ENCODE measurements at places on chromosomes 2 and 18.
A peak's percentile ranks its signal among the peaks of the same experiment; 100 is the strongest.

DNA sequence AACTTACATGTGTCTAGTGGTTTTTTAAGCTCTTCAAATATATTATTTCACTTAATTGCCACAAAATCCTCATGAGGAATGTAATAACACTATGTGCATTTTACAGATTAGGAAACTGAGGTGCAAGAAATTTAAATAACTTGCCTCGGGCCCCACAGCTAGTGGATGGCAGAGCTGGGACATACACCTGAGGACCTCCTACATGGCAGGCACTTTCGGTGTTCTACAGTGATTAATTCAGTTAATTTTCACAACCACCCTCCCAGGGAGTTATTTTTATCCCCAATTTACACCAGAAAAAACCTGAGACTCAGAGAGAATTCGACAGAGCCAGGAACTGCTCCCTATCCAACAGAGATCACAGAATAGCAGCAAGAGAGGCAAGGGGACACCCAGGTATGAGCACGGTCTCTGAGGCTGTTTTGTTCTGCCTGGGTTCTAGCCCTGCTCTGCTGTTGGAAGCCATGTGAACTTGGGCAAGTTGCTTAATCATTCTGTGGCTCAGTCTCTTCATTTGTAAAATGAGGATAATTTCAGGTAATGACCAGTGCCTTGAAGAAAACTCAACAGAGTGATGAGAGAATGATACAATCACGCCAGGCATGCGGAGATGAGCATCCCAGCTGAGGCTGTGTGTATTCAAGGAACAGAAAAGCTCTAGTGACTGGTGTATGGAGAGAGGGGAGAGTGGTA is 82.3 kb downstream of the MYCN start:
- no peak for DNase-seq

DNA sequence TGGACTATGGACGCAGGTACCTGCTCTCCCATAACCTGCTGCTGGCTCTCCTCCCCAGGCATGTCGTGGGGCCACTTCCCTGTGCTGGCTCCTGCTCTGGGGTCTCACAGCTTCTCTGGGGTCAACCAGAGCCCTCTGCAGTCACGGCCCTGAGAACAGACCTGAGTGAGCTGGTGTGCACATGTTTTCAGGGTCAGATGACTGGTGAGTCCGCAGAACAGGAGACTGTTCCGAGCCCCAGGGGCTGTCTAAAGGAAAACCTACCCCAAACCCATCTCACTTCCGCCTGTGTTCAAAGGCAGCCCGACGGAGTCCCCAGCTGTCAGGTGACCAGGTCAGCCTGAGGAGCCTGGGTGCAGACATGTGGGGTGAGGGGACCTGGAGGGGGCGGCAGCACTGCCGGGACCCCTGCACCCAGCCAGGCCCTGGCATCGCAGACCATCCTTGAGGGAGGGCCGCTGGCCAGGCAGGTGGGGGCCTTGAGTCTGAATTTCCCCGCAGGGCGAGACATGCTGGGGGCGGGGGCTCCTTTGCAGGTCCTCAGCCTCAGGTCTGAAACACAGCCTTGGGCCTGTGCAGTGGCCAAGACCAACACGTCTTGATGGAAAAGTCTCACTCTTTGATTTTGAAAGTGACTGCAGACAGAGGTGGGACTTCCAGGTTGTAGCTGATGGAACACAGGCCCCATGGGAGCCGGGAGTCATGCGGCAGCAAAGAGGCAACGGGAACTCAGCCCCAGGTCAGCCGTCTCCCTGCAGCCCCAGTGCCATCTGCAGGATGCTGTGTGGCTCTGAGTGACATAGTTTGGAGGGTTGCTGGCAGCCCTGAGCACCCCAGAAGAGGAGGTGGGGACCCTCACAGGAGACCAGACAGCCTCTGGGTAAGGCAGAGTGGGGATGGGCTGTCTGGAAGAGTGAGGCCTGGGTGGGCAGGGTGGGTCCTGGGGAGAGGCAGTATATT is 65.3 kb downstream of the TWIST2 start:
- DNase-seq = no peak

DNA sequence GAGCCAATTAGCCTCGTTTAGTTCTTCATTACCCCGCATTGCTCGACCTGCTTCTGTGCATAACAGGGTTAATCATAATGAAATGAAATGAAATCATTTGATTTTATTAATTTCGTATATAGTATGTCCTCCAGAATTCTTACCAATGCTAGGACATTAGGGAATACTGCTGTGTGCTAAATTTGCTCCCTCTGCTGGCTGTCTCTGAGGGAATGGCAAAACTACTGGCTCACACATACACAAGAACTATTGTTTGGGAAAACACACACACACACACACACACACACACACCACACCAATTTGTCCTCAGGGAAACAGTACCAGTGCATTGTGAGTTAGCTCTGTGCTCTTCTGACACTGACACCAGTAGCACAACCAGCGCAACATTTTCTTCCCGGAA is 273.3 kb upstream of the TCF4 start:
- peak; percentile 8 for DNase-seq

- no peak for DNase-seq
Observed at GRCh38 chr2:127641846-127642507, 4.0 kb upstream of the GPR17 start.

GRCh38 chr18:79257480-79257879 is 138.2 kb upstream of the NFATC1 start:
- DNase-seq = no peak

DNA sequence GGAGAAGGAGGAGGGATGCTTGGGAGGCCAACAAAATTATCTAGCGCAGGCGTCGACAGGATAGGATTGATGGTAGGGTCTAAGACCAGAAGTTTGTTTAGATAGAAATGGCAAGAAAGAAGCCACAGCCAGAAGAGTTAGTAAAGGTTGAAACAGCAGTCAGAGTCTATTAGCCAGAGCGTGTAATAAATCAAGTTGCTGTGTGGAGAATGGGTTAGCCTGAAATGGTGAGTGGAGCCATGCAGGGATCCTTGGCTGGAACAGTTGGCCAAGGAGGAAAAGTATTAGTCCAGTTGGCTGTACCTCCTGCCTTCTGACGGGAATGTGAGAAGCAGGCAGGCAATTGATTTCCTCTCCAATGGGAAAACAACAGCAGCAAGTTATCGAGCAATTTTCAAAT is 190.7 kb upstream of the CCDC68 start:
- DNase-seq = no peak

DNA sequence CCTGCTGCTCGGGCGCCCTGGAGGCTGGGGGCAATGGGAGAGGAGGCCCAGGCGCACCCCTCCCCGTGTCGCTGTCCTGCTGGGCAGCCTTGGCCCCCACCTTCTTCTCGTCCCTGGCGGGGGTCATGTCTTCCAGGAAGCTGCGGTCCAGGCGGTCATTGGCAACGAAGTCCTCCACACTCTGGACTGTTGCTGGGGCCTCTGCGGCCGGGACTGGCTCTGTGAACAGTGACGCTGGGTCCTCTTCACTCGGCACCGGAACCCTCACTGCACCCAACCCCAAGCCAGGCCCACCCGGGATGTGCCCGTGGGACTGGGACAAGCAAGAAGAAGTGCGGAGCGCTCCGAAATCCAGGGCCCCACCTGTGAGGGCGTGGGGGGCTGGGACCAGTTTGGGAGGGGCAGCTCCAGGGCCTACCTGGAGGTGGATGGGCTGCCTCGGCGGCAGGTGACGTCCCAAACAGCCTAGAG is 308.0 kb downstream of the CCDC74A start:
- DNase-seq = no peak

DNA sequence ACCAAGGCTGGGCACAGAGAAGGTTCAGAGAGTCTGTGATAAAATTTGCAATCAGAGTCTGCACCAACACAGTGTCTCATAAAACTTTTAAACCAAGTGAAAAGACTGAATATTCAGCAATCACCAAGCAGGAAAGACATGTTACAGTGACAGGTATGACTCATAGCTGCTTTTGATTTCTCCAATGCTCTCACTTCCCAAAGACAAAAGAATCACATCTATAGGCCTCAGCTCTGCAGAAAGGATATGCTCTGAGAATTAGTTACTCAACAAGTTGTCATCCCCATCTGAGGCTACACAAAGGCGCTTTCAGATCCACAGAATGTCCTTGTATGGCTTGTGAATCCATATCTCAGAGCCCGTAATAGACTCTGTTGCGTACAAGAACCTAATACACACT is 92.5 kb downstream of the KCNF1 start:
- no peak for DNase-seq

All from SHP77 (cell line).